ENCODE measurements at places on chromosomes 1 and 21. TPM values are rescaled to one million over a fixed set of nuclear protein-coding genes. Genes with fewer than 3 reads are reported as not detected.

The FRRS1 gene
- 2.7 TPM for total RNA-seq

GRCh38 chr1:44602634-44603628 is 71.3 kb downstream of the TMEM53 start:
- peak; percentile 42 for DNase-seq

DNA sequence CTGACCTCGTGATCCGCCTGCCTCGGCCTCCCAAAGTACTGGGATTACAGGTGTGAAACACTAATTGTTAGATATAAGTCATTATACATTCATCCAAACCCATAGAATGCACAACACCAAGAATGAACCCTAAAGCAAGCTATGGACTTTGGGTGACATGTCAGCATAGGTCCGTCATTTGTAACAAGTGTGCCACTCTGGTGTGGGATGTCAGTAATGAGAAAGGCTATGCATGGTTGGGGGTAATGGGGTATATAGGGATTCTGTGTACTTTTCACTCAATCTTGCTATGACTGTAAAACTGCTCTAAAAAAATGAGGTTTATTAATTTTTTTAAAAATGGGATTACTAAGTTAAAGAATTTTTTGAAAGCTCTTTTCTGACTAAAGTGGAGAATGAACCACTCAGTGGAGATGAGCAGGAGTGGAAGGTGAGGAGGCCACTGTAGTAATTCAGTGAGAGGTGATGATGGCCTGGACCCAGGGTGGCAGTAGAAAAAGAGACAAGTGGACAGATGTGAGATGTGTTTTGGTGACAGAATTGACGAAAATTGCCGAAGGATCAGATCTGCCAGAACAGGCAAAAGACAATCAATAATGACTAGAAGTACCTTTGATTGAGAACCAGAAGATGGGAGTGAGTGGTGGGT is 21.3 kb upstream of the S1PR1 start:
- DNase-seq = no peak

DNA sequence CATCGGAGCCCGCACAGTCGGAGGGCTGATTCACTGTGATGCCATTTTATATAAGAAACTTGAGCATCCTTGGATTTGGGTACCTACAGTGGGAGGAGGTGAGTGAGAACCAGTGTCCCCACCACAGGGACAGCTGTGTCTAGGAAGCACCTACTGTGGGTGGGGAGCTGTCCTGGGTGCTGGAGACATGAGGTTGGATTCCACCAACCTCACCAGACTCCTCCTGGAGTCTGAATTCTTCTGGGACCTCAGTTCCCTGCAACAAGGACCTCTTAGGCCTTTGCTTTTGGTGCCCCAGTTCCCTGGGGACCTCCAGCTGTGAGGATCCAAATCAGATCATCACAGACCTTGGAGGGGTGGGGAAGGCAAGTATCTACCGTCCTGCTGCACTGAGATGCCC is 188.8 kb downstream of the PRDM16 start:
- no peak for DNase-seq

DNA sequence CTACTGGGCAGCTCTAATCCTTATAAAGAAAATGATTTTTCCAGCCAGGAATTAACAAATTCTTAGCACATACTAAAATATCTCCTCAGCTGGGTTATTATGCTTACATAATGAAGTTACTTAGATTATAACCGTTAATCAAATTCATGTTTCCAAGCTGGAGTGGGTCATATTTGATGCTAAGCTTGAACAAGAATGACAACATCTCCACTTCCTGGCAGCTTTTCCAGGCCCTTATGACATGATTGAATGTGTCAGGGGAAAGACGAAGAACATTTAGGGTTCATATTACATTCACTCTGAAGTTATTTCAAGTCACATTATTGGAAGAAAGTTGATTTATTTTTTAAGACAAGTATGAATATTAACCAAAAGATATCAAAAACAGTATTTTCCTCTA is 333.7 kb downstream of the PCP4 start:
- DNase-seq = no peak

GRCh38 chr1:233086961-233087881 is 136.8 kb downstream of the NTPCR start:
- no peak for DNase-seq

All from pancreas (tissue), 10 donors.